ENCODE measurements at places on chromosomes 4 and X. TPM values are rescaled to one million over a fixed set of nuclear protein-coding genes. Genes with fewer than 3 reads are reported as not detected.

Gene LANCL3
- polyA plus RNA-seq = not detected

Gene RTL3
- not detected for polyA plus RNA-seq

Gene ANK2
- polyA plus RNA-seq = 1.0 TPM

Gene FOXR2
- polyA plus RNA-seq = not detected

Gene ARR3
- not detected for polyA plus RNA-seq

Gene CTAG1B
- not detected for polyA plus RNA-seq

Gene AIMP1
- polyA plus RNA-seq = 39.6 TPM

Gene INPP4B
- polyA plus RNA-seq = 6.3 TPM

Gene AMOT
- polyA plus RNA-seq = 0.05 TPM

Gene LRP2BP
- 0.25 TPM for polyA plus RNA-seq

Gene ANOS1
- polyA plus RNA-seq = not detected

Gene RBM41
- polyA plus RNA-seq = 17.7 TPM

Gene ARAP2
- 0.31 TPM for polyA plus RNA-seq

Gene PAGE4
- polyA plus RNA-seq = not detected

Gene CLDN2
- polyA plus RNA-seq = 28.6 TPM

Gene ATP1B4
- not detected for polyA plus RNA-seq

Gene FGA
- 10.2 TPM for polyA plus RNA-seq

Gene TET2
- 2.2 TPM for polyA plus RNA-seq

Gene PIR
- 66.0 TPM for polyA plus RNA-seq

Gene ALB
- not detected for polyA plus RNA-seq

Gene ABLIM2
- 0.40 TPM for polyA plus RNA-seq

Gene TMA16
- polyA plus RNA-seq = 37.0 TPM

Gene FUNDC1
- 39.6 TPM for polyA plus RNA-seq

Gene BTK
- polyA plus RNA-seq = 0.05 TPM

Measured in A549 (cell line).